Stimulated activated CD8-positive, alpha-beta memory T cell treated with anti-CD3 and anti-CD28 coated beads, Interleukin-7, amount 100 ng/mL, for 1 hour (primary cell): ENCODE measurements at places on chromosomes 2 and 18.

DNA sequence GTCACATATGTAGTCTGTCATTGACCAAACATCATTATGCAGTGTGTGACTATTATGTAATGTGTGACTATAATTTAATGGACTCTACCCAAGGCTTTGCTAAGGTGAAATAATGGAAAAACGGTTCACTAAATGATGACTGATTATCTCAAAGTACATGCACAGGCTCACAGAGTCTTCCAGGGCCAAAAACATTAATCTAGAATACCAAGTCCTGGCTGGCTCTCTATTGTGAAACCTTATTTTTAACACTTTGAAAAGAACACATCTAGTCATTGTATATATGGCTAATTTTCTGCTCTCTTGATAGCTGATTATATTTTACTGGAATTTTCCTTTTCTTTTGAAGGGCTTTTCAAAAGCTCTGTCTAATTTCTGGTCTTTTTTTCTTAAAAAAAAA, 102.9 kb upstream of the THUMPD2 start:
- no peak for DNase-seq

DNA sequence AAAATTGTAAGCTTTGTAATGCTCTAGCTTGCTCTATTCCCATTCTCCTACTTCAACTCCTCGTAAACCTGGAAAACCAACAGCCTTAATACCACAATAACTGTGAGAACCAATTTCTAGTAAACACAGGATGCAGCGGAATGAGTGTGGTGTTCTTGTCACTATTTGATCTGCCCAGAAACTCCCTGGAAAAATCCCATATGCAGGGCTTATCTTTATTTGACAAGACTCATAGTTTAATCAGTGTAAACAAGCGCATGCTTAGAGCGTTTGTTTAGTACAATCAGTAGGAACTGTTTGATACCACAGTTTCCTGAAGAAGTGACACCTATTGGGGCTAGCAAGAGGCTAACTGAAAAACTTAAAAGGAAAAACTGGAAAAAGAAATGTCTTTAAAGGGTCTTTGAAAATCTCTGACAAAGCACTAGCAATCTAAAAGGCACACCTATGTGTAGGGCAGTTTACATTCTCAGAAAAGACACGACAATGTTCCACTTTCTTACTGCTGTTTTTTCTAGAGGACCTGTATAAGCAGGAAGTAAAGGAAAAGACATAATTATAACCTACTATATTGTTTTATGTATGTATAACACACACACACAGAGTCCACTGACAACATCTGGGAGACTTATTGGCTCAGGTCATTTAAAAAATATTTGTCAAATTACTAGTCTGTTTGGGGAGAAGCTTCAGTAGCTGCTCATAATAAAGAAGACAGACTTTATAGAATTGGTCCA, 241.4 kb upstream of the KLHL14 start:
- no peak for DNase-seq

DNA sequence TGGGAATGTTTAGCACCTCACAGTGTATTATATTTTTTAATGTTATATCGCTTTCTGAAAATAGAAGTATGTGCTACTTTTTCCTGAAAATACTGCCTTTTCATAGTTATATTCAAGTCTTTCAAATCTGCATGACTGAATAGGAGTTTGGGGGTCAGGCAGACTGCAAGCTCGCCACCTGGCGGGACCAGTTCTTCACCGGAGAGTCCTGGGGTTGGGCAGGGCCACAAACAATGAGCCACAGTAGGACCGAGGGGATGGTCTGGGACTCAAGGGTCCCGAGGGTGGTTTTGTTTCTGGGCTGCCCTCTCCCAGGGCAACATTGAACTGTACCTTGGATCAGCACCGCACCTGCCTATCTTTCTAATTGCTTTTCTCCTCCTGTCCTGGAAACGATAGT, 70.6 kb downstream of the VWA3B start:
- no peak for DNase-seq

DNA sequence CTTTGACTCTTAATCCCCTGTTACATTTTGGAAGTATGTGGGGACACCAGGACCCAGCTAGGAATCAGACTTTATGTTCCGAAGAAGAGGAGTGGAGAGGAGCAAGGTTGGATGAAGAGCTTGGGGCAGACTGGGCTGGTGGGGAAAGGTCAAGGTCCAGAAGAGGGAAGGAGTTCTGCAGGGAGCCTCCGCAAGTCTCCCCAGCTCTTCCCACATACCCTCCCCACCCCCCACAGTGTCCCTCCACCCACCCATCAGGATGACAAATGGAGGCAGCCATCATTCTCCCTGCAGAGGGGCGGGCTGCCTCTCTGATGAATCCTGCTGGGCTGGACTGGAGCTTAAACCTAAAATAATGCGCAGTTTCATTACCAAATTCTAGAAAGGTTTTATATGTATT, 77.2 kb downstream of the ACKR3 start:
- no peak for DNase-seq

DNA sequence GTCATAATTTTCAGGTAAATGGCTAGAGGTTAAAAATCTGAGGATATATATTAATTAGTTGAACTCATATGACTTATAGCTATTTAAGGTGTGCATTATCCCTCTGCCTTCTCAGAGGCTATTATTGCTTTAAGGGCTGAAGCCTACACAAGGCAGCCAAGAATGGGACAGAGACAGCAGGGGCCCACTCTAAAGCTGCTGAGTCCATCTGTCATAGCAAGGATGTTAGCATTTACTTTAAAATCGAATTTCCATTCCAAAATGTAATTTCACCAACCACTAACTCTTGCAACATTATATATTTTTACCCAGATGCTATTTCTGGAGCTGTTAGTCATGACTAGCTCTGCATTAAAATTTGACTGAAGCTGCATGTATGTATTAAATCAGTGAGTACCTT, 236.3 kb upstream of the FSIP2 start:
- DNase-seq, result no peak

- DNase-seq, result no peak
Measured at GRCh38 chr2:233565685-233566140, 869 bp downstream of the USP40 start.

DNA sequence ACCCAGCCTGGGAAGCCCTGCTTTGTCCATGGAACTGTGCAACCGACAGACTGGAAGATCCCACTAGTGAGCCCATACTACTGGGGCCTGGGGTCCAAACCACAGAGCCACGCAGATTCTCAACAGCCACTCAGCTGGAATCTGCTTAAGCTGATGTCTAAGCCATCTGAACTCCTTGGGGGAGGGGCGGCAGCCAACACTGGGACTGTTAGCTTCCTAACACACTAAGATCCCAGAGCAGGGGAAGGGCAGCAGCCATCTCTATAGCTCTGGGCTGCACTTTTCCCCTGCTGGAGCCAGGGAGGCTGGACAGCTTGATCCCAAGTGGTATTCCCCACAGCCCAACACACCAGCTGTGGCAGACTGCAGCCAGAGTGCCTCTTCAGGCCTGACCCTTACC, 118.3 kb downstream of the RPRM start:
- DNase-seq, result no peak

DNA sequence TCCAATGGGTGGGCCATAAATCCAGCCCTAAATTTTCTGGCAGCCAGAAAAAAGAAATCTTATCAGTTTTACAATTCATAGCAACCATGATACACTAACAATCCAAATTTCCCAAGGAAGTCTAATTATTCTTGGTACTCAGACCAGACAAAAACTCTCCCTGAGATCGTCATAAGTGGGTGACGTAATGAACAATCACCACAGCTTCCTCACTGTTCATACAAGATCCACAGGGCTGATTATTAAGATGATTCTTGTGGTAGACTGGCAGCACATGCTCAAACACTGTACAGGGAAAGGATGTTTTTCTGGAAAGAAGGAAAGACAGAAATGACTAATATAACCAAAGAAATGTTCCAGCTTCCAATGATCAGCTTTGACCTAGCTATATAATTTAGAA, 178.3 kb upstream of the CRIM1 start:
- DNase-seq, result no peak

GRCh38 chr2:112003576-112004252, 51.4 kb upstream of the TMEM87B start:
- DNase-seq, result no peak

- no peak for DNase-seq
Measured at GRCh38 chr18:30432349-30432748, 610.2 kb downstream of the DSC3 start.

DNA sequence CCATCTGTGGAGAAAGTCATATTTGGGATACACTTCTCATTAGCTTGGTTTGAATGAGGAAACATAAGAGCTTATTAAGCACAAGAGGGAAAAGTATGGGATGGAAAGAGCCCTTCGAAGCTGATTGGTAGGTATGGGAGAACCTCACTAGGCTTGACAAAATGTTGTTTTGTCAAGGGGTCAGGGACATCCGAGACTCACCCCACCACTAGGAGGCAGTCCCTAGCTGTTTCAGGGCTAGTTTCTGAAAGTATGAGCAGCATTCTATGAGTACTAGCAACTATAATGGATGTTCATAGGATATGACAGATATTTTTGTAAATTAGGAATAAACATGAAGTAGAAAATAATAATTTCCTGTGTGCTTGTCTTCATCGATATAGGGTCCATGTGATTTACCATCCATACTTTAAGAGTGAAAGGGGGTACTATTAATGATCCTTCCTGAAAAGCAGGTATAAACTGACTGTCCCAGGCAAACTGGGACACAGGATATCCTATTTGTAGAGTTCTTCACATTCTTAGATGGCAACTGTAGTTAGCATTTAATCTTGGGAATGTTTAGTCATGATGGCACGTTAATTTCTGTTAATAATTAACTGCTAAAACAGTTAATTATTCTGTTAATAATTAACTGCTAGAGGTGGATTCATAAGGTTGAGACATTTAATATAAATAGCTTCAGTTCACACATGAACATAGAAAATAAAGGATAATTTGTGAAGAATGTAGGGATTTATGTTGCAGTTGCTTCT, 28.4 kb downstream of the OTX1 start:
- no peak for DNase-seq

DNA sequence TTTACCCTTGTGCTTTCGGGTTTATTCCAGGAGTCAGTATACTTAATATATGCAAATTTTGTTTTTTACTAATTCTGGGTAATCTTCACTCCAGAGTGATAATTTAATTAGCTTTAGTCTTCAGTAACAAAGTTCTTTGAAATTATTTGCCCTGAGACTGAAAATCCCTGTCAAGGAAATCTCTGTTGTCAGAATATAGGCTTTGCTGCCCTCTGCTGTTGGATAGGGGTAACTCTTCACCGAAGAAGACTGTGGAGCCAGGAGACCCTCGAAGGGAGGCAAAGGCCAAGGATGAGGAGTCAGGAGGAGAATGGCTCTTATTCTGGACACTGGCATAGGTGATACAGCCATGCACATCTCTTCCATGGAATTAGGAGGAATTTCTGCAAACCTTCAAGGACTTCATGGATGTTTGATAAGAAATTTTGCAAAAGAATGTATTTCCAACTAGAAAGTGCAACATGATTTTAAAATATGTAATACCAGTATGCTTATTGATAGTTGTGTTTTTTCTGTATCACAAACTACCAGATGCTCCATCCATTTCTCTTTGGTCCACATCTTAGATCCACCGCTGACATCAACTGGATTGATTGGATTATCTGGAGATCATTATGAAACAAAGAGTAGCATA, 182.3 kb downstream of the RDH14 start:
- no peak for DNase-seq

- no peak for DNase-seq
Measured at GRCh38 chr18:77749089-77749488, 499.4 kb downstream of the GALR1 start.

DNA sequence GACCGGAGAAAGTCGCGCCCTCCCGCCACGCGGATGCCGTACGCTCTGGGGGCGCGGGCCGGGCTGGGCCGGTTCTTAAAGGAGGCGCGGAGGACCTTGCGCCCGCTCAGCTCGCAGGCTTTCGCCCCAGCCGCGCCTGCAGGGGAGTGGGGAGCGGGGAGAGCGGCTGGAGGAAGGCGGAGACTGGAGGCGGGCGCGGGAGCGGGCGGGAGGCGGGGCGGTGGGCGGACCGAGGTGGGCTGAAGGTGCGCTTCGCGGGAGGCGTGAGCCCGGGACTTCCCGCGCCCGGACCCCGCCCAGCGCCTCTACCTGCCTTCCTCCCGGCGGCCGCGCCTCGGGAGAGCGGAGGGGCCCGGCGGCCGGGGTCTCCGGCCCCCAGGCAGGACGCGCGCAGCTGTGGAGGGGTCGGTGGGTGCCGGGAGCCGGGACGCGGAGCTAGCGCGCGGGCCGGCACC, at the start of gene ADRA2B:
ADRA2B (minus strand) TSS at position 148 of the 455 bp plus-strand sequence. CDS start 422 bp downstream, outside the sequence.
- DNase-seq, result peak; percentile 66

- no peak for DNase-seq
Measured at GRCh38 chr2:215825707-215826106, 187.6 kb downstream of the MREG start.
